ENCODE measurements at places on chromosomes 2 and 18.

- DNase-seq: no peak
These were observed 413.0 kb upstream of the MEX3C start for GRCh38 chr18:51610481-51610880.

DNA sequence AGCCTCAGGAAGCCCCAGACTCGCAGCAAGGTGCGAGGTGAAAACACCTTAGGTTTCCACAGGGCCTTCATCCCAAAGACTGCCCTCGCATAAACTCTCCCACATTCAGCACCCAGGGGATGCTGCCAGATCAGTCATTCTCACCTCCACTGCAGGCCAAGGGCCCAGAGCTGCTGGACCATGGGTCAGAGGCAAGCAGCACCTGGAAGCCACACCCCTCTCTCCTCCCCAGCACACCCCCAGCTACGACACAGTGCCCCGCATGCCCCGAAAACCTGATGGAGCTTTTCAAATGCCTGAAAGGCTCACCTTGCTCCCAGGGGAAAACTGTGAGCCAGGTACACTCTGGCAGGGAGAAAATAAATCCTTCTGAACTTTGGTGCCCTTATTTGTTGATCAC is 31.9 kb upstream of the LDLRAD4 start:
- DNase-seq: no peak

DNA sequence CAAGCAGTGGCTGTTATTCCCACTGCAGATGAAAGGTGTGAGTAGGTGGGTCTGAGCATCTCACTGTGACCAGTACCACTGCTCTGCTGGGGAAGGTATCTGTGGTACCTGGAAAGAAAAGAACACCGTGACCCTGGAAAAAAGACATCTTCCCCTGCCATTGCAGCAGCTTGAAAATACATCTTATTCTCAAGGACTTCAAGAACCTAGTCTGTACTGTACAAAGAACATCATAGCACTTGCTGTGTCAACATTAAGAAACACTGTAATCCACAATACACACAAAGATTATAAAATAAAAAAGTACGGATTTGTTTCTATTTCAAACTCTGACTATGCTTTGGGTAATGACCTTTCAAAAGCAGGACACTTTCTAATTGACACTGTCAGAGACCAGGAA is 28.9 kb downstream of the C2orf76 start:
- no peak for DNase-seq

- no peak for DNase-seq
These were observed 68.9 kb downstream of the RDH14 start for GRCh38 chr2:18491577-18491976.

DNA sequence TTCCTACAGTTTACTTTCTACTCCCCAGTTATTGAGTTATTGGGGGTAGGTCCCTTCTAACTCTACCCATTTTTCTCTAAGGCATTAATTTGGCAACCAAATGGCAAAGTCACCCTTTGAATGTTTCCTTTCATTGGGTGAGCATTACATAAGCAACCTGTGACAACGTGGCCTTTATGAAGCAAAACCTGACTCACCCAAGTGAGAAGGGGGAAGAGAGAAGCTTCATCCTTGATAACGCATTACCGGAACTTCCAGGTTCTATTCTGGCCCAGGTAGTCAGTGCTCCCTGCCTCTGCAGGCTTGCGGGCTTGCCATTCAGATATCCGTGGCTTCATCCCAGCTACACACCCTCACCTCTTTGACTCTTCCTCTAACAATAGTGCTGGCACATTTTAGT is 39.1 kb upstream of the FAM124B start:
- no peak for DNase-seq

DNA sequence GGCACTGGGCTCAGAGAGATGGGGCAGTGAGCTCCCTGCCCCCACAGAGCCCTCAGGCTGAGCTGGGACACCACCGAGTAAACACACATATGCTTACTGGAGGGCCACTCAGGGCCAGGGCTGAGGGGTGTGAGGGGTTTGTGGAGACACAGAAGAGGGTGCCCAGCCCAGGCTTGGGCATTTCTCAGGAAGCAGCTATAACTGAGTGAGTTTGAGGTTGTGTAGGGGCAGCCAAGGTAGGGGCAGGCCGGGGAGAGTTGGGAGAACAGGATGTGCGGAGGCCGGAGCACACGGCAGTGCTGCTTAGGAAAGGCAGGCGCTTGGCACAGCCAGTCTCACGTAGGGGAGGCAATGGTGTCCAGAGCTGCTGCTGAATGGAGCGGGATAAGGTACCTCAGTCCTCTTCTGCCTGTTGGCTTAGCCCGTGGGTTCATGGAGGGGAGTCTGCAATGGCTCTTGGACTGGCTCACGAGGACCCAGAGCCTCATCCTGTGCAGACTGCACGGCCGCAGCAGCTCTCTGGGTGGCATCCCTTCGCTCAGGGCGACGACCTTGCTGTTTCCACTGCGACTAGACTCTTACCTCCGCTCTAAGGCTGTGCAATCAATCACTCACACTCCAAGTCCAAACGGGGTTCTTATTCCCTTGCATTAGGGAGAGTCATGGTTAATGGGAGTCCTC is 466.1 kb upstream of the HS6ST1 start:
- no peak for DNase-seq

GRCh38 chr2:120552800-120553481 is 182.7 kb upstream of the GLI2 start:
- no peak for DNase-seq

GRCh38 chr2:121697108-121697631 is 39.5 kb downstream of the NIFK start:
- no peak for DNase-seq

GRCh38 chr18:35178260-35178659 is 62.6 kb upstream of the ZNF397 start:
- DNase-seq: no peak

DNA sequence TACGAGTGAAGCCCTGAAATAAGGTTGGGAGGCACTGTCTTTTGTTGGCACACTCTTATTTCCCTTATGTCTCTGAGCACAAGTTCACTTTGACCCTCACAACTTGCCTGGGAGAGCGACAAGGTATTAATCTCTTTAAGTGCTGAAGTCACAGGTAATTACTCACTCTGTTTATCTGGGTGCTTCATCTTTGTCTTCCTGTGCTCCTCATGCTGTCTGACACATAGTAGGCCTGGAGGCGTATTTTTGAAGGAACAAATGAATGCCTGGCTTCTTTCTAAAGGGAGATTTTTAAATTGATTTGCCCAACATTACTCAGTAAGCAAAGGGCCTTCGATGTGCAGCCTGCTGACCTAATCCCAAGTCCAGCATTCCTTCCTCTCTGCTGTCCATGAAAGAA is 507.1 kb upstream of the TNP1 start:
- DNase-seq: no peak

GRCh38 chr2:393711-394696 is 106.1 kb upstream of the ALKAL2 start:
- DNase-seq: peak; percentile 92

- DNase-seq: no peak
These were observed 103.6 kb upstream of the RMP24 start for GRCh38 chr18:35868915-35869314.

GRCh38 chr2:238220892-238221521 is 17.5 kb upstream of the ILKAP start:
- DNase-seq: no peak

DNA sequence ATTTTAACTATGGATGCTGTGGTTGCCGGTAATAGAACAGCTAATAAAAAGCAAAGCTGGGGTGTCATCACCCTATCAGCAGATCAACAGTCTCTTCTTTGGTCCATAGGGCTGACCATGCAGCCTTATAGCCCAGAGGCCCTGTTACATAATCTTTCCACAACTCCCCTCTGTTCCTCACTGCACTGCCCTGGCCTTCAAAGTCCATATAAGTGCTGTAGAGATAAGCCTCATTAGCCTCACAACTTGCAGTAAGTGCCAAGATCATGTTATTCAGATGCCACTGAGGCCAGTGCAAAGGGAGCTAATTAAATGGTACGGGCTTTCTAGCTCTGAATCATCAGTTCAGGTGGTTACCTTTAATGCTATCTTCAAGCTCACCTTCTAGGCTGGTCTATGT is 89.7 kb upstream of the CXCR4 start:
- DNase-seq: no peak

DNA sequence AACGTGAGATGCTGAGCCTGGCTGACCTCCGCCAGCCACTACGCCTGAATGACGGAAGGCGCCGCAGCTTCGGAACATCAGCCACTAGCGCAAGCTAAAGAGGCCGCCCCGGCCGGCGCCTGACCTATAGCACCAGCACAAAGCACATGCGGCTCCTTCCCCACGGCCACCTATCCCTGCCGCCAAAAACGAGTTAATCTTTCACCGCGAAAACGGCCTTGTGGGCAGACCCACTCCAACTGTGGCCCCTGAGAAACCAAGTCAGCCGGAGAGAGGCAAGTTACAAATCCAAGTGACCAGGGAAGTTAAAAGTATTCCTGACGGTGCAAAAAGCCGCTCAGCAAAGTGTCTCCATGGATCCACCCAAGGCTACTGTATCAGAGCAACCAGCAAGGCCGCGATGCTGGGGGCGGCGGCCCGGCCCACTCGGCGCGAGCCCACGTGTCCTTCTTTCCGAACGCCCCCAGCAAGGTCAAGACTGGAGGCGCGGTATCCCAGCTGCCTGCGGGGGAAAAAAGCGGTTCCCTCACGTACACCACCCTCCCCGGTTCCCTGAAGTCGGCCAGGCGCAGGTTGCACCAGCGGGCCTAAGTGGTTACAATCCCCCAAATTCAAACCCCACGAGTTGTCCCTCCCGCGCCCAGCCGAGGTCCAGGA is 575 bp downstream of the HSPD1 start:
- no peak for DNase-seq

DNA sequence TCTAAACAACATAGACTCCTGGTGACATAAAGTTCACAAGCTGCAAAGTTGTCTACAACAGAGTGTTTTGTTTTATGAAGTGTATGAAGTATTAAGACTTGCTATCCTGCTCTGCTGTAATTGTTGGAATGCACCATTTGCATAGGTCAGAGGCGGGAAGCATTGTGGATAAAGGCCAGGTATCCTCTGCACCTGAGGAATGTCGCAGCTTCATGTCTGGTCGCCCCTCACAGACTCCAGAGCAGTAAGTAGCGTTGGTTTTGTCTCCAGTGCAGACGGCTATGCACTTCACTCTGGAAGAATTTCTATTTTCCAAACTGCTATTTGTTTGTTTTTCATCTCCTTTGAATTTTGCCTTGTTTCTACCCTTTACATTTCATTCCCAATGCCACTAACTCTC is 63.1 kb downstream of the UNC80 start:
- no peak for DNase-seq

DNA sequence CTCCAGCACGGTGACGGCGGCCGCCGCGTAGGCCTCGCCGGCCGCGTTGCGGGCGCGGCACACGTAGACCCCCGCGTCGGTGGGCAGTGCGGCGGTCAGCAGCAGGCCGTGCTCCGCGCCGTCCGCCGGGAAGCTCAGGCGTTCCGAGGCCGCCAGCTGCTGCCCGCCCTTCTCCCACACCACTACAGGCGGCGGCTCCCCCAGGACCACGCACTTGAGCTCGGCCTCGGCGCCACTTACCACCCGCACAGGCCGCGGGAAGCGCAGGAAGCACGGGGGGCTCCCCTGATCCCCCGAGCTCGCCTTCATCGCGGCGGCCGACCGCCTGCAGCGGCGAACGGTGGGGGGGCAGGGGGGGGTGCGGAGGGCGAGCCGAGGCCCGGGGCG is 422 bp downstream of the OBSL1 start:
- DNase-seq: no peak

DNA sequence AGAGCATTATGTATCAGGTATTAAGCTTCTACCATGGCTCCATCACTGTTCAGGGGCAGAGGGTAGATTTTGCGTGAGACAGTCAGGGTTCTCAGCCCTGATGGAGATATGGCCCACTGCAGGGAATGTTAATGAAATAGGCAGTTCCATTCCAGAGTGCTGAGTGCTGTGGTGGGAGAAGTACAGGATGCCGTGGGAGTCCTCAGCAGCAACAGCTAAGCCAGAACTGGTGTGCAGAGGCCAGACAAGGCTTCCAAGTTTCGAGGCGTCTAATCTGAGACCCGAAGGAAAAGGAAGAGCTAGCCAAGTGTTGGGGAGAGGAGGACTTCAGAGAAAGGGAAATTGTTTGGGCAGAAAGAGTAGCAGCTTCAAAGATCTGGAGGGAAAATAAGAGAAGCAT is 30.2 kb upstream of the MAPRE2 start:
- no peak for DNase-seq

- no peak for DNase-seq
These were observed 9.3 kb downstream of the PTH2R start for GRCh38 chr2:208415897-208416296.

GRCh38 chr18:22547807-22548561 is 130.3 kb upstream of the CTAGE1 start:
- no peak for DNase-seq

DNA sequence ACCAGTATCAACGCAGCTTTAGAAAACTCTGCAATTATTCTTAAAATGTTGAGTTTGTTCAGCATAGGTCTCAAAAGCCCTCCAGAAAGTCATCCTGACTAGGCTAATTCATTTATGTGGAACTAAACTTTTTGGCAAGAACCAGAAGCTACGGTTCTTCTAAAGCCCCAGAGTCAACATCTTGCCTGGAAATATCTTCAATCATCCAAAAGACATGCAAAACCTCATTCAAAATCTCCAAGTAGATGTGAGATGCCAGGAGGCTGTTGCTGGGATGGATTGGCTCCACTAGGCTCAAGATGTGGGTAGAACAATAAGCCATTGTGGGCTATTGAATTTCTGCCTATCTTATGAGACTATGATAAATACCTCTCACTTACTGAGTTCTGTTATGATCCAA is 2.1 kb upstream of the SCG2 start:
- DNase-seq: no peak

DNA sequence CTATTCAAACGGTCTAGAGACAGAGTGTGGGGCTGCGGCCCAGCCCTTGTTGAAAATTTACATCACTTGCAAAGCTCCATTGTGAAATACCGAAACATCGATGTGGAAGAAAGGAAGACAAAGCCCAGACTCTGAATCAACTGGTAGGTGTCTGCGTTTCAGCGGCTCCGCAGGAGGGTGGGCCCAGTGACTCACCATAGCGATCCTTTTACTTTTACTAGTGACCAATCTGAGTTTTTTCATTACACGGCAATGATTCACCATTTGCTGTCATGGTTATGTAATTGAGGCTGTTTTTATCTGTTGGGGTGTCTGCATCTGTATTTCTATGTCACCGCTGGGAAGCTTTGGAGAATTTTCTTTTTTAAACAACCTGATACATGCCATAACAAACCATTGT is 66.6 kb upstream of the ODC1 start:
- DNase-seq: no peak
